Suppressor macrophage (primary cell): ENCODE measurements at places on chromosomes 6 and 20.

- DNase-seq = no peak
Measured at GRCh38 chr20:32501709-32502108, 83.4 kb downstream of the NOL4L start.

DNA sequence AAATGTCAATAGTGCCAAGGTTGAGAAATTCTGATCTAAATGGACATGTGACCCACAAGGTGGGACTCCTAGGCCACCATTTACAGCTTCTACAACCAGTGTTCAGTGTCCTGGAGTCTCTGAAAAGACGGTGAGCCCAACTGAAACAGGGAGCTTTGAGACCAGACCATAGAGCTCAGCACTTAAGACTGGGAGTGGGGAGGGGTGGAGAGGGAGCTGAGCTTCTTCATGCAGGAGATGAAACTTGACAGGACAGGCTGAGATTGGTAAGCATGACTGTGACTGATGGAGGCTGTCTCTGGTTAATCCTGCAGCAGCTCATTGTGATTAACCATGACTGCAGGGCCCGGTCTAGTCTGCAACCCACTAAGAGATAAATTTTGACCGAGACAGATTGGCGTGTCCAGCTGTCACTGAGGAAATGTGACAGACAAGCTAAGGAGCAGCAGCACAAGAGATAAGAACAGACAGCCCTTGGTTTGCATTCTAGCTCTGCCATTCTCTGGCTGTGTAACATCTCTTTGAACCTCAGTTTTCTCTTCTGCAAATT lies 1.4 kb upstream of the AAR2 start:
- no peak for DNase-seq

DNA sequence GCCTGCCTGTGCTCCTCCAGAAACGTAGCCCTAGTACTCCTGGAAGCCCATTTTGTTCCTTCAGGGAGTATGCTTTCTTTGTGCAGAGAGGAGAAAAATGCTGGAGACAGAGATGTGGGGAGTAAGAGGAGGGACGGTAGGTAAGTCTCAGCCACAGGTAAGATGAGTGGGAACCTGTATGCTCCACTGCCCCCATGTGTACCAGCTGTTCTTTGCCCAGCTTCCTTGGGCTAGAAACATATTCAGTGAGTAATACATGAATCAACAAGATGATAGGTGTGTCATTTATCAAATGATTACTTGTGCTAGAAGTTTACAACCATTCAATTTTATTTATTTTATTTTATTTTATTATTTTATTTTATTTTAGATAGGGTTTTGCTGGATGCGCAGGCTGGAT lies 13.6 kb upstream of the CEP85L start:
- no peak for DNase-seq

DNA sequence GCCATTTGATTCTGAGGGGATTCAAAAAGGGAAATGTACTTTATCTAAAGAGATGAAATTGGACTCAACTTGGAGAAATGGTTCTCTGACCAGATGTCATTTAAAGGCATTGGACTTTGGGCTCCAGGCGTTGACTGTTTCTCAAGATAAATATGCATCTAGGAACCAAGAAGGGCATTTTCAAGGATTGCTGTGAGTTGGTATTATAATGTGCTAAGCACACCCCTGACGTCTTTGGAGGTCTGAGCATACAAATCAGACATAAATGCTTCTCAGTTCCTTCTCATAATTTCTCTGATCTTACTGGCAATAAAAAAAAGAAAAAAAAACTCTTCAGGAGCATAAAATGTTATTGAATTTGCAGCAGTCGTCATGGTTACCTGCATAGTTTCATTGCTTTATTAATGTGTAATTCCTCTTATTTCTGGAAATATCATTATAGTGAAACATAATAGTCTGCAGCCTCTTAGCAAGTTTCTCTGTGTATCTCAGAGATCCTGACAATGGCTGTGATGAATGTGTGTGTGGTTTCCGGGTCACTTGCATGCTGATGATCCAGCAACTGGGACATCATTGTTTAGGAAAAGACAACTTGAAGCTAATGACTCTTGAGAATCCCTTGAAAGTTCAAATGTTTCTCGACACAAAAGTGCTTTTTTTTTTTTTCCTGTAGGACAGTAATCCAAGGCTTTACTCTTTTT lies 136.0 kb downstream of the AIG1 start:
- no peak for DNase-seq

GRCh38 chr6:13152764-13153163 lies 175.6 kb downstream of the TBC1D7 start:
- DNase-seq = no peak

DNA sequence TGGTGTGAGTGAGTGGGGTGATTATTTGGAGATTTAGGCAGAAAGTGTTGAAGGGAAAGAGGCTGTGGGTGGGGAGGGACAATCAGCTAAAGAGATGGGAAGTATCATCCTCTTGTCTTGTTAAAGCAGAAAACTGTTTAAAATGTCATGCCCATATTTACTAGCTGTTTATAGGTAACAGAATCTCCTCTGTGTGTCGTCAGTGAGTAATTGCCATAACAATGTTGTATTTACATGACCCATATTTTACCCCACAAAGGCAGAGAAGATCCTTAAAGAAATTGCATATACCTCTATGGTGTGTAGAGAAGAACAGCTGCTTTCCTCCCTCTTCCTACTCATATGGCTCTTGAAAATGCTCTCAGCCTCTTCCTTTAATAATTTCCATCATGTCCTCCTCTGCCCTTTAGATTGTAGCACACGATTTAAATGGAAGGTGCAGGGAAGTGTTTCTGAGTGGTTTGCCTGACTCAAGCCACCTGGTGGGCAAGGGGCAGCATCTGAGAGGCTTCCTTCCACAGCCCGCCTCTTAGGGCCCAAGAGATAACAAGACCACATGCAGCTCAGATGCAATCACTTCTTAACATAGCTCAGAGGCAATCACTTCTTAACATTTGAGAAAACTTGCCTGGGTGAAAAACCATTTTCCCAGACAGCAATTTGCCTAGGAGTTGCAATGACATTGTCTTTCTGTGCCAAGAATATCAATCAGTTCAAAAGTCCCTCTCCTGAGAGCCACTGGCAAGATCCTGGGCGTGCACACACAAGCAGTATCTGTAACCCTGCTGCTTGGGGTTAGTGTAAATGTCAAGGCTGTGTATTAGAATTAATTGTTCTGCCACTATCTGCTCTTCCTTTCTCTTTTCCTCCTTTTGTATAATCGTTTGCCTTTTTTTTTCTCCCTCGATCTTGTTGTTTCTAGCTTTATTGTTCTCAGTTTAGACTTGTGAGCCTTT lies 44.1 kb upstream of the EDN1 start:
- DNase-seq = no peak

DNA sequence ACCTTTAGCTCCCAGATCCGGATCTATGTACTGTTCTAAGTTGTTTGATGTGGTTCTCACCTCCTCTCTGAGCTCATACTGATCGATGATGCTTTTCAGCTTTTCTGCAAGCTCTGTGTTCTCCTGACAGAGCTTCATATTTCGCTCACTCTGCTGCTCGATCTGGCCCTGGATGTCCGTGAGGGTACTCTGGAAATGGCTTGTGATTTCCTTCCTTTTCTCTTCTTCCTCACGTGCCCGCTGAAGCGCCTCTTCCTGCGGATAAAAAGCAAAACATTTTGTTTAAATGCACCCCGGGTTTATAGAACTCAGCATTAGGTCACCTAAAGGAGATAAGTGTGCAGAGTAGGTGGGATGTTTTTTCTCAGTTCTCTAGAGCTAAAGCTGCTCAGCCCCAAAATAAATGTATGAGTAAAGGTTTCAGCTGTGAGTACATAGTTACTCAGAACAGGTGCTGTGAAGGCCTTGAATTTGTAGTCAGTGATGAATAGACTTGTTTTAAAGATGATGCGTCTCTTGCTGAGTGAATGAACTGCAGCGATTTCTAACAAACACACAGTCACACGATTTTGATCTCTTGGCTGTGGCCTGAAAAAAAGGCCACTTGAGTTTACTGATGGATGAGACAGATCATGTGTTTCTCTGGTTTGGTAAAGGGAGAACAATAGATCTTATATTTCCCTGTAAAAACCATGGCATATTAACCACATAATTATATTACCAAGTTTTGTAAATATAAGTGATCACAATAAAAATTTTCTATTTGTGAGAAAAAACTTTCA lies 29.1 kb downstream of the TXLNB start:
- DNase-seq = no peak

DNA sequence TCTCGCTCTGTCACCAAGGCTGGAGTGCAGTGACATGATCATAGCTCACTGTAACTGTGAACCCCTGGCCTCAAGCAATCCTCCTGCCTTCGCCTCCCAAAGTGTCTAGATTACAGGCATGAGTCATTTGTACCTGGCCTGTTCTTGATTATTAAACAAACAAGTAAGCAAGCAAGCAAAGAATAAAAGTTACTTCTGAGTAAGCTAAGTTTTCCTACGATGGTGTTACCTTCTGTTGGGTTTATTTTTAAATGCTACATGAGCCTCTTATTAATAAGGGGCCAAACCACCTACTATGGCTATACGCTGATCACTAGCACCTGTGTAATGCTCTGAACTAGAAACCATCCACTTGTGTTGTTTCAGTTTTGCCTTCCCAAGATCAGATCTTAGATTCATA lies 50.8 kb downstream of the IL22RA2 start:
- no peak for DNase-seq

- DNase-seq = no peak
Measured at GRCh38 chr6:135983718-135984343, 132.3 kb downstream of the PDE7B start.

- no peak for DNase-seq
Measured at GRCh38 chr6:11378639-11379038, 146.2 kb upstream of the NEDD9 start.

DNA sequence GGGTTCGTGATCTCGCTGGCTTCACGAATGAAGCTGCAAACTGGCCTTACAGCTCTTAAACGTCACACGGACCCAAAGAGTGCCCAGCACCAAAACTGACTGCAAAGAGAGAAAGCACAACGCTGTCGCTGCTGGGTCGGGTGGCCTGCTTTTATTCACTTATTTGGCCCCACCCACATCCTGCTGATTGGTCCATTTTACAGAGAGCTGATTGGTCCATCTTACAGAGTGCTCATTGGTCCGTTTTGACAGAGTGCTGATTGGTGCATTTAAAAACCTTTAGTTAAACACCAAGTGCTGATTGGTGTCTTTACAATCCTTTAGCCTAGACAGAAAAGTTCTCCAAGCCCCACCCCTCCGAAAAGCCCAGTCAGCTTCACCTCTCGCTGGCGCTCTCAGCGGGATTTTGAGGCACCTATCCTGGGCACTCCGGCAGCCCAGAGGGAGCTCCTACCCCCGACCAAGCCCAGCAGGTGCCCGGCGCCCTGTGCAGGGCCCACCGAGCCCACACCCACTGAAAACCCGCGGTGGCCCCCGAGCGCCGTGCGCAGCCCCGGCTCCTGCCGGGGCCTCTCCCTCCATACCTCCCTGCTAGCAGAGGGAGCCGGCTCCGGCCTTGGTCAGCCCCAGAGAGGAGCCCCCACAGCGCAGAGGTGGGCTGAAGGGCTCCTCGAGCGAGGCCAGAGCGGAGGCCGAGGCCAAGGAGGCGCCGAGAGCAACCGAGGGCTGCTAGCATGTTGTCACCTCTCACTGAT lies 40.0 kb upstream of the SMAP1 start:
- DNase-seq = no peak

DNA sequence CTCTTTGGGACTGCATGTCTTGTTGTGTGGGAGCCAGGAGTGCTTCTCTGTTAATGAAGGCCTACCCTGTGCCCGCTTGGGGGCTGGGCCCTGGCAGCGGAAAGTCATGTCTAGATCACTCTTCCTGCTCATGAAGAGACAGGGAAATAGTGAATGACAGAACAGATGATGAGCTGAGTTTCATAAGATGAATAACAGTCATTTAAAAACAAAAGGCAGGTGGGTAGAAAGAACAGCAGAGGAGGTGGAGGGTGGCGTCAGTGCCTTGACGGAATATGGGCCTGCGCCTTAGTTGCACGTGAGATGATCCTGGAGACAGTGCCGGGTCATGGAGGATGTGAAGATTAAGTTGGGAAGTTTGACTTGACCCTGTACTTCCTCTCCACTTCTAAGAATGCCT lies 85.5 kb downstream of the ARID1B start:
- DNase-seq = no peak

GRCh38 chr6:75409286-75409685 lies 84.3 kb downstream of the FILIP1 start:
- no peak for DNase-seq

GRCh38 chr20:43899274-43900120 lies 15.2 kb upstream of the TOX2 start:
- DNase-seq = no peak

DNA sequence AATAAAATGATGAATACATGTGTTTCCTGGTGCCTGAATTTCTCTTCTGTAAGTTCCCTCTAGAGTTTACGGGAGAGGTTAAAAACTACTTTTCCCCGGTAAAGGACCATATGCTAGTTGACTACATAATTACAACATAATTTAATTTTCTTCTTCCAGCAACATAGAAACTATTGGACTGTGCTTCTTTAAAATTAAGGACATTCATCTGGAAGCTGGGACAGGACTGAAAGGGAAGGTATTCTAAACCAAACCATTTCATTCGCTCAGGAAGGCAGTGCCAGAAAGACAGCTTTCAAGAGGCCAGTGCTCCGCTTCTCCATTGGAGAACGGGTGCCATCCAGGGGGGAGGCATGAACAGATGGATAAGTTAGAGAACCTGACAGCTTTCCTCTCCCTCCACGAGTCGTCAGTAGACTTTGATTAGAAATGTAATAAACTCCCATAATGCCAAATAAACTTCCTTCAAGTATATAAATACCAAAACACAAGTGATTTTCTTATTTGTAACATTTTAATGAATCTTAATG lies 458.0 kb upstream of the SOX4 start:
- DNase-seq = no peak

GRCh38 chr6:35260591-35261570 lies 1.3 kb downstream of the ZNF76 start:
- DNase-seq = no peak

GRCh38 chr6:30705620-30706019 lies 11.5 kb downstream of the MDC1 start:
- DNase-seq = no peak

- DNase-seq = no peak
Measured at GRCh38 chr20:45515147-45515913, at the start of gene SPINT3. TSS of gene SPINT3 (minus strand) at chr20:45515622. CDS start at chr20:45515608, 14 bp downstream.

- DNase-seq = no peak
Measured at GRCh38 chr6:102488729-102489128, 1095.2 kb downstream of the GRIK2 start.

- no peak for DNase-seq
Measured at GRCh38 chr6:28586962-28587745, 61.5 kb downstream of the GPX5 start.

GRCh38 chr6:4356899-4357659 lies 221.7 kb upstream of the ECI2 start:
- no peak for DNase-seq

DNA sequence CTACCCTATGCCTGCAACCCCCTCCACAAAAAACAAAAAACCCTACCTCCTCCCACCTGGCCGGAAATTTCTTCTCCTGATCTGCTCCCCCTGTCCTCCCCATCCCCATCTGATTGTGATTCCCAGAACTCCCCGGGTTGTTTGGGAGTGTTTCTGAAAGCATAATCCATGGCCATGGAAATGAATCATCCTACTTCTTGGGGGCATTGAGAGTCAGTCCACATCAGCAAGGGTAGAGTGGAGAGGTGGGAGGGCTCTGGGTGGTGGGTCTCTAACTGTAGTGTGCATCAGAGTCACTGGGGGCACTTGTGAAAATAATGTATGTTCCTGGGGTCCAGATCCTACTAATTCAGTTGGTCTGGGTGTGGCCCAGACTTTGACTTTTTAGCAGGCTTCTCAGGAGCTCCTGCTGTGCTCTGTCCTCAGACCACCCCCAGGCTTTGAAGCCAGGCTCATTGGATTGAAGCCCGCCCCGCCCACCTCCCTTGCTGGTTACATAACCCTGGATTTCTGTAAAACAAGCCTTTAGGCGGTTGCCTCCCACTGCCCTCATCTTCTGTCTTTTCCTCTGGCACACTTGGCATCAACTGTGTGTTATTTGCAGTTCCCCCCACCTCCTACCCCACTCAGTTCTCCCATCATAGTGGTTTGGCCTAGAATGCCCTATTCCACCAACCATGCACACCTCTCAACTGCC lies 10.5 kb downstream of the PIGT start:
- peak; percentile 44 for DNase-seq
